ENCODE measurements at places on chromosomes 2 and 18. TPM values are rescaled to one million over a fixed set of nuclear protein-coding genes. Genes with fewer than 3 reads are reported as not detected.
A peak's percentile ranks its signal among the peaks of the same experiment; 100 is the strongest.

- no peaks in the 10 kb centered on the region for H3K4me1 ChIP-seq
- no peak overlapping the region for H3K4me3 ChIP-seq
- H3K27me3 ChIP-seq: no peaks in the 10 kb centered on the region
- no peaks in the 10 kb centered on the region for H3K36me3 ChIP-seq
- H3K27ac ChIP-seq: no peak overlapping the region
- no peak for DNase-seq
Observed at GRCh38 chr2:146587291-146587713, 1257.5 kb upstream of the ACVR2A start.

GRCh38 chr18:35328868-35329267 lies 15.4 kb downstream of the ZNF24 start:
- H3K27me3 ChIP-seq: no peaks in the 10 kb centered on the region
- H3K27ac ChIP-seq: no peak overlapping the region
- H3K4me1 ChIP-seq: no peaks in the 10 kb centered on the region
- no peak overlapping the region for H3K4me3 ChIP-seq

DNA sequence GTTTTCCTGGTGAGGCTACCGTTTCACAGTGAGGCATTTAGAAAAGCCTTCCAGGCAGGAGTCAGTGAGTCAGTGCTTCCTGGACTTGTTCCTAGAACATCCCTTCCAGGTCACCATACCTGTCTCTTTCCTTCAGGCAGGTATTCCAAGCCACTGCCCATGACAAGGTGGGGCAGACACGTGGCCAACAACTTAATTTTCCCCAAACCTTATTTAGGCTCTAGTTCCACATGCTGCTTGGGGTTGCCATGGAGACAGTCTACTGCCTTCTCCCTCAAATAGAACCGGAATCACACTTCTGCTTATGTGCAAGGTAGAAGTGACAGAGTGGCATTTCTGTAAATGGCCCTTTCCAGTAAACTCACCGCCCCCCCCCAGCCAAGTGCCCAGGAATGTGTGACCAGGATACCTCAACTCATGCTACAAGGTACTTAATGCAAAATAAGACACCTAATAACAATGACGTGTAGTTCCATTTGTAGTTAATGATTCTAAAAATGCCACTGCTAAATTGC lies 258.3 kb downstream of the PRKCE start:
- H3K4me3 ChIP-seq: no peak overlapping the region
- no peaks in the 10 kb centered on the region for H3K36me3 ChIP-seq
- no peak for DNase-seq
- H3K4me1 ChIP-seq: peaks cover 32% of the 10 kb centered on the region
- no peaks in the 10 kb centered on the region for H3K27me3 ChIP-seq

- DNase-seq: no peak
- peaks cover 2% of the 10 kb centered on the region for H3K27me3 ChIP-seq
- H3K36me3 ChIP-seq: no peaks in the 10 kb centered on the region
- peaks cover 62% of the 10 kb centered on the region for H3K4me1 ChIP-seq
- peak overlapping the region; percentile 51 for H3K27ac ChIP-seq
- peak overlapping the region; percentile 53 for H3K4me3 ChIP-seq
Observed at GRCh38 chr2:236573066-236573929, 3.7 kb downstream of the ACKR3 start.

GRCh38 chr2:23480957-23481797 lies 96.2 kb downstream of the KLHL29 start:
- H3K27me3 ChIP-seq: no peaks in the 10 kb centered on the region
- no peaks in the 10 kb centered on the region for H3K36me3 ChIP-seq
- DNase-seq: no peak
- no peak overlapping the region for H3K27ac ChIP-seq

GRCh38 chr2:164764474-164764873 lies 77.1 kb downstream of the COBLL1 start:
- H3K4me3 ChIP-seq: no peak overlapping the region
- no peaks in the 10 kb centered on the region for H3K27me3 ChIP-seq
- H3K4me1 ChIP-seq: peaks cover 11% of the 10 kb centered on the region
- H3K27ac ChIP-seq: no peak overlapping the region

DNA sequence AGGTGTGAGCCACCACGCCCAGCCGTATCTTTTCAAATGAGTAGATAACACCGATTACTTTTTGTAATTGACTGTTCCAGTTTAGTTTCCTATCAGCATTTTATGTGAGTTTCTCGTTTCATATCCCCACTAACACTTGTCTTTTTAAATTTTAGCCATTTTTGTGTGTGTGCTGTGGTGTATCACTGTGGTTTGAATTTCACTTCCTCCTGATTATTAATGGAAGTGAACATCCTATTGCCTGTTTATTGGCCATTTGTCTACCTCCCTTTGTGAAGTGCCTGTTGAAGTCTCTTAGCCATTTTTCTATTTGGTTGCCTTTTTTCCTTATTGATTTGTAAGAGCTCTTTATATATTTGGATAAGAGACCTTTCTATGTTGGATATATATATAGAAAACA lies 91.7 kb upstream of the STON1 start:
- H3K27me3 ChIP-seq: no peaks in the 10 kb centered on the region
- DNase-seq: no peak
- H3K27ac ChIP-seq: no peak overlapping the region
- H3K36me3 ChIP-seq: no peaks in the 10 kb centered on the region
- peaks cover 21% of the 10 kb centered on the region for H3K4me1 ChIP-seq

- no peak overlapping the region for H3K27ac ChIP-seq
- no peaks in the 10 kb centered on the region for H3K4me1 ChIP-seq
- no peaks in the 10 kb centered on the region for H3K27me3 ChIP-seq
Observed at GRCh38 chr18:53142005-53142404, 802.0 kb downstream of the DCC start.

DNA sequence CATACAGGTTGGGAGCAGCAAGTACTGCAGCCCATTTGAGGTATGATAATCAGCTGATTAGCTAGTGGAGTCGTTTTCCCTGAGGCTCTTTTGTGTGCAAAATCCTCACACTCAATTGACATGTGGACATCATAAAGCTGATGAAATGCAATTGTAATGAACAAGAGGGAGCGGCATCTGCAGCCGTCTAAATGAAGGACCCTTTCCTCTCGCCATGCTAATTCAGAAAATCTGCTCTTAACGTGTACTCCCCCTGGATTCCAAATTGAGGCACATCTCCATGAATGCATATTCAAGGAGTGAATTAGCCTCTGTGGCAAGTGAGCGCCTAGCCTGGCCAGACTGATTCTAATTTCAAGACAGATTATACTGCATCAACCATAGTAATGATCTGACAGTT lies 260.9 kb upstream of the ATP5MC3 start:
- H3K27ac ChIP-seq: no peak overlapping the region
- H3K27me3 ChIP-seq: no peaks in the 10 kb centered on the region
- DNase-seq: no peak
- no peak overlapping the region for H3K4me3 ChIP-seq

DNA sequence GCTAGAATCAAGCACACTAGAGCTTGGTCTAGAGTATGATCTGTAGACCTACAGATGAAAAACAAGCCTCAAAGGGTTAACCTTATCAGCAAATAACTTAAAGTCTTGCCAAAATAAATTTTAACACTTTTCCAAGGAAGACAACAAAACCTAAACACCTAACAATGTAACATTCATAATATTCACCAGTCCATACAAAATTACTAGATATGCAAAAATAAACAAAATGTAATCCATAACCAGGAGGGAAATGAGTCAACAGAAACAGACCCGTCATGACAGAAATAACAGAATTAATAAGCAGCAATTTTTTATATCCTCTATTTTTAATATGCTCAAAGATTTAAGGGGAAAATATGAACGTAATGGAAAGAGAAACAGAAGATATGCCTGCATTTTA lies 36.1 kb downstream of the TRAK2 start:
- H3K4me3 ChIP-seq: no peak overlapping the region
- H3K27me3 ChIP-seq: no peaks in the 10 kb centered on the region
- peaks cover 32% of the 10 kb centered on the region for H3K4me1 ChIP-seq
- no peak for DNase-seq
- H3K27ac ChIP-seq: no peak overlapping the region

The EVX2 gene
- not detected for total RNA-seq
